Caco-2 (cell line): ENCODE measurements at places on chromosomes 1 and 21. TPM values are rescaled to one million over a fixed set of nuclear protein-coding genes. Genes with fewer than 3 reads are reported as not detected.
A peak's percentile ranks its signal among the peaks of the same experiment; 100 is the strongest.

DNA sequence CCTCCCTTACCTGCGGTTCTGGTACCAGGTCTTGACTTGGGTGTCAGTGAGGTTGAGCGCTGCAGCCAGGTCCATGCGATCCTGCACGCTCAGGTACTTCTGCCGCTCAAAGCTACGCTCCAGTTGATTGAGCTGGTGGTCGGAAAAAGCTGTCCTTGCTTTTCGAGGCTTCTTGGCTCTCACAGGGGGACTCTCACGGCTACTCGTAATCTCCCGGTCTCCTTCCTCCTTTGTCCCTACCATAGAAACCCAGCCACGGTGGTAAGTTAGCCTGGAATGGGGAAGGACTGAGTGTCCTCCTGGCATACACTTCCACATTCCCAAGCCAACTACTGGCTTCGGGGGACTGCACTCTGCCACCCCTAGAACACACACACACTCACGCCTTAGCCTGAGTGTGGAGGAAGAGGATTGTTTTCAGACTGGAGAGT lies 2.6 kb downstream of the BARHL2 start:
- DNase-seq: no peak
- H3K4me1 ChIP-seq: no peaks in the 10 kb centered on the region
- H3K4me3 ChIP-seq: no peak overlapping the region
- no peaks in the 10 kb centered on the region for H3K36me3 ChIP-seq

GRCh38 chr1:109976762-109977161 lies 7.8 kb upstream of the AHCYL1 start:
- peaks cover 28% of the 10 kb centered on the region for H3K4me1 ChIP-seq
- no peak for DNase-seq
- H3K27me3 ChIP-seq: no peaks in the 10 kb centered on the region
- no peak overlapping the region for H3K4me3 ChIP-seq
- H3K27ac ChIP-seq: no peak overlapping the region

GRCh38 chr1:30774550-30775432 lies 17.2 kb upstream of the LAPTM5 start:
- H3K4me3 ChIP-seq: no peak overlapping the region
- H3K4me1 ChIP-seq: no peaks in the 10 kb centered on the region
- no peak overlapping the region for H3K27ac ChIP-seq
- H3K27me3 ChIP-seq: no peaks in the 10 kb centered on the region

DNA sequence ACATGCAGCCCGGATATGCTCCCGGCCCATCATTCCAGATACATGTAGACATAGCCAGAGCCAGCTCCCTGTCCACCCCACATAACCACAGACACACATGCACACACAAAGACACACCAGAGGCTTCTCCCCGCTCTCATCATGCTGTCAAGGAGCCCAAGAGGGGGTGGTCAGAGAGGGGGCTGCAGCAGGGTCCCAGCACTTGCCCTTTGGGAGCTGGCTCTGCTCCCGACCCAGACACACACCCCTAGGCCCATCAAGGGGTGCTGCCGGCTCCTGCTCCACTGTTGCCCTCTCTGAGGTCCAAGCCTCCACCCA lies 2.6 kb downstream of the PTAFR start:
- DNase-seq: no peak
- no peak overlapping the region for H3K27ac ChIP-seq
- no peaks in the 10 kb centered on the region for H3K36me3 ChIP-seq
- peaks cover 12% of the 10 kb centered on the region for H3K4me1 ChIP-seq
- no peaks in the 10 kb centered on the region for H3K27me3 ChIP-seq

DNA sequence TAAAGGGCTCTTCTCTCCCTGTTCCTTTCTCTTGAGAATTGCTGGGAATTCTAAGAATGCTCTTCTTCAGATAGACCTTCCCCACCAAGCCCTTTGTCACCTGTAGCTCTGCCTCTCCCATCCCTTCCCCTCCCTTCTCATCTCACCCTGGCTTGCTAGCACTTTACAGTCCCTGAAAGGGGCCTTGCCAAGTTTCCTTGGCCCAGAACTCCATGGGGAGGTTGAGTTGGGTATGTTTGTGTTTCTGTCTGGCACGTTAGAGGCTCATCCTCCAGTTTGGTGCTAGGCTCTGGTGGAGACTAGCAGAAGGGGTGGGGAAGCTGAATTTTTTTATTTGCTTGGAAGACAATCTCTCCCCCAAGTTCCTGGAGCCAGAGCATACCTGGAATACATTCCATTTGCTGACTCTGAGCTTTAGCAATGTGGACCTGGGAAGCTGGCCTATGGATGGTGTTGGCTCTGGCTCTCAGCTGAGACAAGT lies 4.9 kb downstream of the CGN start:
- no peaks in the 10 kb centered on the region for H3K27me3 ChIP-seq
- peak overlapping the region; percentile 86 for H3K27ac ChIP-seq
- peaks cover 45% of the 10 kb centered on the region for H3K4me1 ChIP-seq
- no peak overlapping the region for H3K4me3 ChIP-seq

- H3K36me3 ChIP-seq: no peaks in the 10 kb centered on the region; the same call in 1 of the 2 replicates
- no peak overlapping the region for H3K27ac ChIP-seq
- H3K4me1 ChIP-seq: peaks cover 4% of the 10 kb centered on the region; the same call in 1 of the 2 replicates
- H3K27me3 ChIP-seq: no peaks in the 10 kb centered on the region
Observed at GRCh38 chr1:200072636-200073285, 45.3 kb downstream of the NR5A2 start.

DNA sequence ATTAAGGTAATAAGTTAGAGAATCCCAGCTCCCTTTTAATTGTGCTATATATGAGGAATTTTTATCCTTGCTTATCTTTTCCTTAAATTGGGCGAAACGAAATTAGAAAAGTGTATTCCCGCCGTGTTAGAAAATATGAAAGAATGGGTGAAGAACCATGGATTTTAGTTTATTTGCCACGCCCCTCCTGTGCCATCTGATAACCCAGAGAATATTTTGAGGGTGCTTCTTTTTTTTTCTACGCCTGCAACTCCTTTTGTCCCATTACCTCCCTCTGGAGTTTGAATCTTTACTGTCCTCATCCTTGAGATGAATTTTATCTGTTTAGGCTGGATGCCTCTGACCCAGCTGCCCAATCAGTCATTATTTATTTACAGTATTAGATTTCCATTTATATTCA lies 1.6 kb downstream of the TLCD4 start:
- no peak for DNase-seq
- H3K27ac ChIP-seq: no peak overlapping the region
- no peaks in the 10 kb centered on the region for H3K27me3 ChIP-seq
- H3K4me3 ChIP-seq: no peak overlapping the region
- H3K4me1 ChIP-seq: peaks cover 42% of the 10 kb centered on the region
- no peaks in the 10 kb centered on the region for H3K36me3 ChIP-seq

GRCh38 chr1:7989762-7990428 lies 28.4 kb downstream of the PARK7 start:
- H3K27me3 ChIP-seq: no peaks in the 10 kb centered on the region
- H3K4me1 ChIP-seq: peaks cover 21% of the 10 kb centered on the region
- H3K27ac ChIP-seq: no peak overlapping the region
- no peaks in the 10 kb centered on the region for H3K36me3 ChIP-seq

GRCh38 chr1:83849191-83850061 lies 149.5 kb downstream of the TTLL7 start:
- H3K27me3 ChIP-seq: no peaks in the 10 kb centered on the region
- no peaks in the 10 kb centered on the region for H3K36me3 ChIP-seq
- no peaks in the 10 kb centered on the region for H3K4me1 ChIP-seq
- DNase-seq: no peak
- H3K27ac ChIP-seq: peak overlapping the region; percentile 45

GRCh38 chr1:204837440-204838084 lies 33.1 kb upstream of the NFASC start:
- H3K4me3 ChIP-seq: no peak overlapping the region
- peak; percentile 59 for DNase-seq
- no peak overlapping the region for H3K27ac ChIP-seq

DNA sequence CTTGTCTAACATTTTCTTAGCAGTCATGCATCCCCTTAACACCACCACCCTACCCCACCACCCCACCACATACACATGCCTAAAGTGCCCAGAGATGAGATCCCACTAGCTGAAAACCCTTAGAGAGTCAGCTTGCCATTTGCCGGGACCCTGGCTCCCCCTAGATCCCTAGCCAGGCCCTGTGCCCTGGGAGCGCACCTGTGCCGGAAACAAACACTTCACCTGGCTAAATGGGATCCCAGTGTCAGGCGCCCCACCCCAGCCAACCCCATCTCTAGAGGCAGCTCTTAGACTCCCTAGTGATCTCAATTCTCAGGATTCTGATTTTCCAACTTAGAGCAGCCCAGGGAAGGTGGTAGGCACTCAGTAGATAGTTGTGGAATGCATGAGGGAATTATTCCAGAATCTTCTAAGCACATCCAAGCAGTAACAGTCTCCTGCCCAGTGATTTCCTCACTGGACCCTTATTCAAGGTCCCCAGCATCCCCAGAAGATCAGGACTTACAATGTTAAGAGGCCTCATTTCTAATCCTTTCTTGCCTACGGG lies 105.2 kb downstream of the LAMC2 start:
- no peak overlapping the region for H3K27ac ChIP-seq
- peaks cover 33% of the 10 kb centered on the region for H3K4me1 ChIP-seq
- no peak for DNase-seq
- no peak overlapping the region for H3K4me3 ChIP-seq
- no peaks in the 10 kb centered on the region for H3K36me3 ChIP-seq

DNA sequence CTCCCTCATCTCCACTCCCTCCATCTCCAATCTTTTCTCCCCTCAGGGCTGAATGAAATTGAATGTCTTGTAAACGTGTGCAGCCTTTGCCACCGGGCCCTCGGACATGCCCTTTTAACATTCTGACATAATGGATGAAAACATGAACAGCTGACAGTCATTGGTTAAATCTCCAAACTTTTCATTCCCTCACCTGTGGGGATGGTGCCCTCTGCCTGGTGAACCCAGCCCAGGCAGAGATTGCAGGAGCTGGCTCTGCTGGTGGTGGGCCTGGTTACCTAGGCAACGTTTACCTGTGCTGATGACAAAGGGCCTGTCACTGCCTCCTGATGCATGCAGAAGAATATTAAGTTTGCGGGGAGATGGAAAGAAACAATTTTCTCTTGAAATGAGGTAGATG lies 21.3 kb downstream of the ST6GALNAC3 start:
- H3K27ac ChIP-seq: peak overlapping the region; percentile 16
- peak; percentile 11 for DNase-seq
- no peaks in the 10 kb centered on the region for H3K4me1 ChIP-seq

DNA sequence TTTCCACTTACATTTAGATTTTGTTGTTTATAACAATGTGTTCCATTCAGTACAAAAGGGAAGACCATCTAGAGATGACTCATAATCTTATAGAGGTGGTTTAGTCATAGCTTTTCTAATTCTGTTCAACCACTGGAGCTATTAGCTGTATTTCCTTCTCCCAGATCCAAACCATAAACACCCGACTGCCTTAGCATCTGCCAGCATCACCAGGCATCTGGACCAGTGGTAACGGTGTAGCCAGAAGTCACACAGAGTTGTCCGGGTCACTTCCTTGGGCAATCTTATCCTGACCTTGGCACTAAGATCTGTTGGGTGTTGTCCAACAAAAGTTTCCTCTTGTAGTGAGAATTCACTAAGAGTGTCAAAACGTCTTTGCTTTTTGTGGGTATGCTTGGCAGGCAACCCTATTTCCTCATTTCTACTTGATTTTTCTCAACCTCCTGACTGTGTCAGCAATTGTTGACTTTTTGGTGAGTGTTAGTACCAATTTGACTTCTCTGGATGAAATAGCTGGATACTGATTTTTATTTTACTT lies 372.1 kb upstream of the B3GALT2 start:
- no peak for DNase-seq
- no peak overlapping the region for H3K27ac ChIP-seq
- no peaks in the 10 kb centered on the region for H3K27me3 ChIP-seq
- peaks cover 1% of the 10 kb centered on the region; the same call in 1 of the 2 replicates for H3K4me1 ChIP-seq

DNA sequence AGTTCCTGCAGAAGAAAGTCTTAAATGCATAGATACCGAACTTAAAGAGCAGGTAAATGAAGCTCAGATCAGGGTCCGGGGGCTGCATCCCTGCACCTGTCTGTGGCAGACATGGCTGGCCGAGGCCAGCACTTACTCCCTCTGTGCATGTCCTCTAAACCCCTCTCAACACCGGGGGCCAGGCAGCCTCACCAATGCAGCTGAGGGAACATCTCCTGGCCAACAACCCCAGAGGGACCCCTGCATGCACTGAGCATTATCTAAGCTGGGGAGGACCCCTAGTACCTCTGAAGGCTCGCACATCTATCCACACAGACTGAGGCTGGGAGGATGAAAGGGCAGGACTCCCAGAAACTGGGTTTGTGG lies 18.4 kb downstream of the TTC34 start:
- no peak overlapping the region for H3K27ac ChIP-seq
- no peaks in the 10 kb centered on the region for H3K36me3 ChIP-seq
- H3K4me3 ChIP-seq: no peak overlapping the region
- no peaks in the 10 kb centered on the region for H3K4me1 ChIP-seq
- DNase-seq: peak; percentile 9
- no peaks in the 10 kb centered on the region for H3K27me3 ChIP-seq

DNA sequence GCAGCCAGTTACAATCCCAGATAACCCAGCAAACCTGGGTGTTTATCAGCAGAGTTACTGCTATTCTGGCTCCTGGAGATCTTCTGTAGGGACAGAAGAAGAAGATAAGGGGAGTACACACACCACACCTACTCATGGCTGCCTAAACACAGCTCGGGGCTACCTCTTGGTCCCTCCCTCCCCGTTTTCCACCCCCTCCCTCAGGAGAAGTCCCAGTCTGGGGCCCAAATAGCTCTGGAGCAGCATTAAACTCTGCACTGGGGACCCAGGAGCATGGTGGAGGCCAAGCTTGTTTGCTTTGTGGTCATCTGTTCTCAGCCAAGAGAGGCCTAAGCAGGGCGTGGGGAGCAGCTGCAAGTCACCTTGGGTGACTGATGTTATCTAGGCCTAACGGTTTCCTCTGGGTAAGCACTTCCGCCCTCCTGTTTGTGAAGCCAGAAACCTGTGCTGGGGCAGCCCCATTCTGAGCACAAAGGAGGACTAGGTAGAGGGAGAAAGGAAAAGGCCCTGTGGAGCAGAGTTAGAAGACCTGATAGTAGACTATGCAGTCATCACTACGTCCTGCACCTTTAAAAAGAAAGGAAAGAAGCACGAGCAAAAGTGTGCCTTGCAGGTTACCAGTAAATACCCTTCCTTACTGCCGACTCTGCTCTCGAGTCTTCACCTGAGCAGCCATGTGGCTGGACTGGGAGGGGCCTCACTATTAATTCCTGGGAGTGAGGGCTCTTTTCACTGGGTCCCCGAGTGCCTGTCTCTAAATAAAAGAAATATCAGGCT lies 2.0 kb upstream of the RCSD1 start:
- H3K27ac ChIP-seq: no peak overlapping the region

GRCh38 chr21:32389337-32390015 lies 3.3 kb downstream of the URB1 start:
- H3K4me3 ChIP-seq: no peak overlapping the region
- H3K27me3 ChIP-seq: no peaks in the 10 kb centered on the region
- no peak for DNase-seq

Gene IQGAP3
- 35.8 and 37.6 TPM in 2 replicates for total RNA-seq

Gene RXFP4
- not detected in 2 replicates for total RNA-seq

Gene SYCP1
- total RNA-seq: not detected in 2 replicates

Gene CRNN
- not detected in 2 replicates for total RNA-seq

Gene CCDC185
- total RNA-seq: not detected in 2 replicates
